ENCODE measurements at places on chromosomes 1 and 21.

DNA sequence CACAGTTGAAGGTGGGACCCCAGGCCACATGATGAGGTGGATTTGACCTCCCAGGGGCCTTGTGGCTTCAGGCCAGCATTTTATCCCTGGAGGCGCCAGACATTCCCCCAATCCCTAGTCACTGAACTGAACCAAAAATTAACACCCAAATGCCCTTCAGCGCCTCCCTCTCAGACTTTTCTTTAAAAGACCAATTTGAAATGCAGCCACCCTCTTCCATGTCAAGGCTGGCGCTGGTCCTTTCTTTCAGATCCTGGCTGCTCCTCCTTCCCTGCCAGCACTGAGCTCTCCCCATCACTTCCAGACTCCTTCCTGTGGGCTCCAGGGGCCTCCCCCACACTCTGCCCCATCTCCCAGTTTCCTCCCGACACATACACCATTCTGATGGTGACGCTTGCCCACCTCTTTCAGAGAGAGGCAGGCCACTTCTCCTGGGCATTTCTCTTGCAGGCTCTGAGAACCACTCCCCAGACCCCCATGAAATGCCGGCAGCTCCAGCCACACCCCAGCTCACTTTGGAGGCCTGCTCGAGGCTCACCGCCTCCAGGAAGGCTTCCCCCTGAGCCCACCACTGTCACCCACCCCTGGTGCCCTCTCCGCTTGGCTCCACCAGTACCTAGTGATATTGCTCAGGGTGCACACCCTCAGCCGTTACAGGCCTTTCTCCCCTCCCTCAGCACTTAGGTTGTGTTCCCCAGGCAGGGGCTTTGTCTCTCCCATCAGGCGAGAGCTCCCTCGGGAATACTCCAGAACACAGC is 27.0 kb downstream of the NAV1 start:
- H3K27ac ChIP-seq, result no peak overlapping the region
- H3K4me3 ChIP-seq, result no peak overlapping the region
- DNase-seq, result no peak
- no peaks in the 10 kb centered on the region for H3K4me1 ChIP-seq

DNA sequence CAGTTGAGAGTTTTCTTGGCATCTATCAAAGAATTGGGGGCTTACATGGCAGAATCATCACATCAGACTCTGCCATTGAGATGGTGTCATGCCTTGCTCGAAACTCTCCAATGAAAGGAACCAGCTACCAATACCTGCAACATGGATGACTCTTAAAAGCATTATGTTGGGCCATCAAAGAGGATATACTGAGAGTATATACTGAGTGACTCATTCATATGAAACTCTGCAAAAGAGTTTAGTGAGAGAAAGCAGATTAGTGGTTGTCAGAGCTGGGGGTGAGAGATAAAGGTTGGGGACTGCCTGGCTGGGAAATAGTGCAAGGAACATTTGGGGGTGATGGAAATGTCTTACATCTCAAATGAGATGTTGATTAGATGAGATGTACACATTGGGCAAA is 14.7 kb upstream of the HMGB4 start:
- no peaks in the 10 kb centered on the region for H3K36me3 ChIP-seq
- no peaks in the 10 kb centered on the region for H3K4me1 ChIP-seq
- no peak for DNase-seq
- peaks cover 10% of the 10 kb centered on the region for H3K27me3 ChIP-seq

DNA sequence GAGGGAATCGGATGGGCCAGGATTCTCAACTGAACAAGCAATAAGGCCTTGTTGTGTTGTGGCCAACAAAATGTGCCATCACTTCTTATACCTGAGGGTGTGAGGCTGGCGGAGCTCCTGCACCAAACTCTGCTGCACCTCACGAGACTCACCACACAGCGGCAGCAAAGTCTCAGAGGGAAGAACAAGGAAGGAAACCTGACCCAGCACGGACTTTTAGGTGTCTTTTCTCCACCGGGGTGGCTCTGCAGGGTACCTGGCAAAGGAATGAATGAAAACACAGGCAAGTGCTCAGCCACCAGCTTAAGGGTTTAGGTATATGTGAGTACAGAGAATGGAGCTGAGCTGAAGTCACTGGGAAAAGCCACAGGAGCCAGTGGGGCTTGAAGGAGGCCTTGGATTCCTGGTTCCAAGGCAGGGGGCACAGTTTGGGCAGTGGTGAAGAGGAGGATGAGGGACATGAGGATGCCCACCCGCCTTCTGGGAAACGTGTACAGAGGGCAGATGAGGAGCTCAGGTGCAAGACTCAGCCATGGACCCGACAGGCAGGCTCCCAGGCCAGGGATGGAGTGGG is 31.1 kb upstream of the HSD3B1 start:
- DNase-seq, result peak; percentile 58
- no peak overlapping the region for H3K4me3 ChIP-seq
- H3K27ac ChIP-seq, result no peak overlapping the region
- H3K4me1 ChIP-seq, result no peaks in the 10 kb centered on the region
- H3K36me3 ChIP-seq, result no peaks in the 10 kb centered on the region

DNA sequence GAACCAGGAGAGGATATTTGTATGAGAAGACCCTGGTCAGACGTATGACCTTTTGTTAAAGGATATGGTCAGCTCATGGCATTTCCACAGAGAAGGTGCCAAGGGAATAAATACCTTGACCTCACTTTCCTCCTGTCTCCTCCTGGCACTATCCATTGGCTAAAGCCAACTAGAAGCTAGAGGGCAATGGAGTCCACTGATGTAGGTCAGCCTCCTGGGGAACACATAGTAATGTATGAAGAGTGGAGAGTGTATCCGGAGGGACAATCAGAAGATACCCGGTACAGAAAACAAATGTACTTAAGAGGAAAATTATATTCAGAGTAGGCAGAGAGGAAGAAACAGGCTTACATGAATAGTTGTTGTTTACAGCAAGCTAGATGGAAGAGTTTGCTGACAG is 698 bp upstream of the NTMT2 start:
- H3K27me3 ChIP-seq, result peaks cover 18% of the 10 kb centered on the region
- no peaks in the 10 kb centered on the region for H3K4me1 ChIP-seq
- no peak overlapping the region for H3K4me3 ChIP-seq
- no peaks in the 10 kb centered on the region for H3K36me3 ChIP-seq
- no peak overlapping the region for H3K27ac ChIP-seq

- no peaks in the 10 kb centered on the region for H3K36me3 ChIP-seq
- no peak within 1 kb of the TSS for H3K4me3 ChIP-seq
- DNase-seq, result no peak
- peaks cover 16% of the 10 kb centered on the region for H3K4me1 ChIP-seq
These were observed at the start of gene ANXA9 for GRCh38 chr1:150981805-150982712. Gene ANXA9, plus strand, starts transcription at chr1:150982292. Its CDS starts 814 bp downstream, at chr1:150983106.

- no peaks in the 10 kb centered on the region for H3K4me1 ChIP-seq
- no peak for DNase-seq
- H3K27me3 ChIP-seq, result no peaks in the 10 kb centered on the region
- no peaks in the 10 kb centered on the region for H3K36me3 ChIP-seq
- H3K27ac ChIP-seq, result no peak overlapping the region
- no peak overlapping the region for H3K4me3 ChIP-seq
These were observed 575.1 kb upstream of the BEND5 start for GRCh38 chr1:49351768-49352167.

- no peaks in the 10 kb centered on the region for H3K4me1 ChIP-seq
- peaks cover 2% of the 10 kb centered on the region for H3K27me3 ChIP-seq
- peak; percentile 19 for DNase-seq
- H3K27ac ChIP-seq, result no peak overlapping the region
- H3K4me3 ChIP-seq, result no peak overlapping the region
These were observed 29.8 kb downstream of the TRPM2 start for GRCh38 chr21:44383216-44383615.

GRCh38 chr1:115807723-115808122 is 33.2 kb downstream of the NHLH2 start:
- DNase-seq, result peak; percentile 61
- peaks cover 1% of the 10 kb centered on the region for H3K4me1 ChIP-seq
- no peaks in the 10 kb centered on the region for H3K36me3 ChIP-seq
- H3K4me3 ChIP-seq, result no peak overlapping the region
- peaks cover 5% of the 10 kb centered on the region for H3K27me3 ChIP-seq

- no peak overlapping the region for H3K4me3 ChIP-seq
- H3K4me1 ChIP-seq, result peaks cover 2% of the 10 kb centered on the region
- peaks cover 6% of the 10 kb centered on the region for H3K27me3 ChIP-seq
- no peak for DNase-seq
- H3K27ac ChIP-seq, result no peak overlapping the region
These were observed 54.1 kb downstream of the SIK1 start for GRCh38 chr21:43372663-43373361.

DNA sequence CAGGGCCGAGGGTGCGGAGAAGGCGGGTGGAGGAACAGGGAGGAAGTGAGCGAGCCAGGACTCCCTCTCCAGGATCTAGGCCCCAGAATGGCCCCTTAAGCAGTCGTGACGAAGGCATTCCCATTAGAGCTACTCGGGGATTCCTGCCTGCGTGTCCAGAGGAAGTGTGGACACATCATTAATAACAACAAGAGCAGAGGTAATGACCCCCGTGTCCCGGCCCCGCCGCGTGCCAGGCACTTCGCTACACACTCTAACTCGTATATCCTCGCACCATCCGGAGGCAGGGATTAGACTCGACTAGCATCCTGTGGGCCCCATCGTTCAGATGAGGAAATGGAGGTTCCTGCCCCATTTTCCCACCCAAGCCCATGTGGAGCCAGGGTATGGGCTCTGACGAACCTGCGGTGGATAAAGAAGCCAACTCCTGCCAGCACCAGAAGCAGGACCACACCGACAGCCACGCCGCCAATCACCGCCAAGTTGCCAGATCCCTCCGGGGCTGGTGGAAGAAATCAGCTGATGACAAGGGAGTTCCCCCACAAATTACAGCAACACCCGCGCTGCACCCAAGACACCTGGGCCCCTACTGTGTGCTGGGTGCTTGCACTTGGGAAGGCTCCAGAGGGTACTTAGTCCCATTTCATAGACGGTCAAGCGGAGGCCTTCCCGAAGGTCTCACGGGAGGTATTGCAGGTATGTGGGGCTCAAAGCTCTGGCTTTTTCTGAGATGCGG is 21.6 kb downstream of the EPHA2 start:
- no peaks in the 10 kb centered on the region for H3K36me3 ChIP-seq
- H3K4me3 ChIP-seq, result no peak overlapping the region
- peaks cover 2% of the 10 kb centered on the region for H3K27me3 ChIP-seq
- H3K27ac ChIP-seq, result no peak overlapping the region
- DNase-seq, result no peak

GRCh38 chr1:226510453-226510852 is 38.1 kb upstream of the STUM start:
- H3K4me1 ChIP-seq, result no peaks in the 10 kb centered on the region
- no peak for DNase-seq
- H3K4me3 ChIP-seq, result no peak overlapping the region
- no peaks in the 10 kb centered on the region for H3K36me3 ChIP-seq

DNA sequence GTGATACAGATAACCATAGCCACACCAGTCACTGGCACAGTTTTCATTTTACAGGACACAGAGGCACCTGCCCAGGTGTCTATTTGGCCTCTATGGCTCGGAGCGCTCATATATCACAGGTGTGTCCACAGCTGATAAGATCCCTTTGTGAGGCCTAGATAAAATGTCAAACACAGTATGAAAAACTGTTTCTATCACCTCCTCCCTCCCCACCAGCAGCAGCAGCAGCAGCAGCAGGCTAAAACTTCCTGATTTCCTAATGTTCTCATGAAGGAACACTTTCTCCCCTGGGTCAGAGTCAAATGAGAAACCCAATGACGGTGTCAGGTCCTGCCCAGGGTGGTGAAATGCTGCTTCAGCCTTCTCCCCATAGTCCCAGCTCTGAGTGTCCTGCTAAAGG is 24.4 kb downstream of the ELAPOR1 start:
- no peak overlapping the region for H3K27ac ChIP-seq
- H3K4me3 ChIP-seq, result no peak overlapping the region
- no peaks in the 10 kb centered on the region for H3K4me1 ChIP-seq
- DNase-seq, result no peak

- DNase-seq, result no peak
- no peak overlapping the region for H3K27ac ChIP-seq
These were observed 71.6 kb upstream of the PDC start for GRCh38 chr1:186532466-186532865.

DNA sequence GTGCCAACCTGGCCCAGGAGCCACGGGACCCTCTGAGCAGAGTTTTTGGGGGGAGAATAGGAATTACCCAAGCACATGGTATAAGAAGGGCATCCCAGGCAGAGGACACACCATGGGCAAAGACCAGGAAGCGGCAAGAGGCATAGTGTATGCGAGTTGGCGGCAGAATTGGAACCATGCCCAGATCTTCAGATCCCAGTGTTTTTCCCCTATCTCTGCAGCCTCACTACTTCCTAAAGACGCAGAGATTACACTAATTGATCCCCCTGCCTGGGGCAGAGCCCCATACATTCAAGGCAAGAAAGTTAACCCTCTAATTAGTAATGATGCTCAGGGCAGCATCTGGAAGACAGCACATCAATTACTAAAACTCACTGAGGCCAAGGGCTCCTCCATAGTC is 48.2 kb downstream of the SYT2 start:
- no peak overlapping the region for H3K4me3 ChIP-seq
- H3K4me1 ChIP-seq, result peaks cover 8% of the 10 kb centered on the region
- no peak overlapping the region for H3K27ac ChIP-seq
- DNase-seq, result no peak
- H3K36me3 ChIP-seq, result no peaks in the 10 kb centered on the region

- no peak overlapping the region for H3K4me3 ChIP-seq
- no peaks in the 10 kb centered on the region for H3K4me1 ChIP-seq
- H3K36me3 ChIP-seq, result no peaks in the 10 kb centered on the region
- DNase-seq, result no peak
- no peak overlapping the region for H3K27ac ChIP-seq
- no peaks in the 10 kb centered on the region for H3K27me3 ChIP-seq
These were observed 302.4 kb downstream of the PTGER3 start for GRCh38 chr1:70745199-70745598.

GRCh38 chr1:84960371-84960770 is 36.5 kb downstream of the MCOLN2 start:
- H3K4me3 ChIP-seq, result no peak overlapping the region
- no peaks in the 10 kb centered on the region for H3K27me3 ChIP-seq
- peaks cover 66% of the 10 kb centered on the region for H3K36me3 ChIP-seq
- H3K4me1 ChIP-seq, result peaks cover 17% of the 10 kb centered on the region
- H3K27ac ChIP-seq, result no peak overlapping the region

DNA sequence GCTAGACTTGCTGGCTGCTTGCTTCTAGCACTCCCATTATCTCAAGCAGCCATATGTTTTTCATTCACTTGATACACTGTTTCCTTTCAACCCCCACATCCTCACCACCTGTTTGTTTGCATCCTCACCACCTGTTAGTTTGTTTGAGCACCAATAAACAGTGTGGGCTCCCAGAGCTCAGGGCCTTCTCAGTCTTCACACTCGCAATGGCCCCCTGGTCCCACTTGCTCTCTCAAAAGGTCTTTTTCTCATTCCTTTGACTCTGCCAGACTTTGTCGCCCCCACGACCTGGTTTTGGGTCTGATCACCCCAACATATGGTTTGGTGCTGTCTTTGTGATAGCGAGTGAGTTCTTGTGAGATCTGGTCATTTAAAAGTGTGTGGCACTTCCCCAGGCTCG is 6.2 kb upstream of the PADI4 start:
- peaks cover 8% of the 10 kb centered on the region for H3K27me3 ChIP-seq
- no peak overlapping the region for H3K4me3 ChIP-seq
- no peak for DNase-seq
- no peak overlapping the region for H3K27ac ChIP-seq
- H3K4me1 ChIP-seq, result no peaks in the 10 kb centered on the region
- H3K36me3 ChIP-seq, result peaks cover 3% of the 10 kb centered on the region

Data from activated CD8-positive, alpha-beta memory T cell treated with anti-CD3 and anti-CD28 coated beads, Interleukin-2, amount 10 ng/mL, durations not matched to agents 7 days and 5 days (primary cell).